ENCODE measurements at places on chromosomes 1 and 21. TPM values are rescaled to one million over a fixed set of nuclear protein-coding genes. Genes with fewer than 3 reads are reported as not detected.
A peak's percentile ranks its signal among the peaks of the same experiment; 100 is the strongest.

GRCh38 chr1:244280859-244281258 is 170.8 kb downstream of the ADSS2 start:
- no peak for ATAC-seq

DNA sequence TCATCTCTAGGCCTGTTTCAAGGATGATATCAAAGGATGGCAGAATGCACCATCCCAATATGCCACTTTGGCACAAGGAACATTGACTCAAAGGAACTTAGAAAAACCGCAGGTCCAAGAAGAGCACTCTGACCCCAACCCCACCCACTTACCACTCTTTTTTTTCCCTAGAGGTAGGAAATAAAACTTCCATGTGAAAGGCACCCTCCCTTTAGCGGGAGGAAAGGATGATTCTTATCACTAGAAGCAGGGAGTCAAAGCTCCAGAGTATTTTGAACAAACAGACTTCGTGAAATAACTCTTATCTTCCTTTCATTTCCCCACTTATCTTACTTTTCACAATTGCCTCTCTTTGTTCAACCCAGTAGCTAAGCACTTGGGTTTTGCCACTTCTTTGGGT is 22.2 kb downstream of the PSMG1 start:
- ATAC-seq: no peak

DNA sequence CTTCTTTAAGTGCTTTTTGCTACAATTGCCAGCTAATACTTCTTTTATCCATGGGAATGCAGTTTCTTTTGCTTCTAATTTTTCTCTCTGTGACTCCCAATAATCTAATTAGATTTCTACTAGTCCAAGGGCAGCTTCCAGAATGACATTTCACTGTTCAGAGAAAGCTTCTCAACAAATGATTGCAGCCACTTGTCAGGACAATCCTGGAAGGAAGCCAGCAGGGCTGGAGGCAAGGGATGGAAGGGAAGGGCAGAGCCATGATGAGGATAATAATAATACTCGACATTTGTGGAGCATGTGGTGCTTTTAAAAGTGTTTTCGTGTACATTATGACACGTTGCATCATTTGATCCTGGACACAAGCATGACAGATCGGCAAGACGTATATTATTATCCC is 19.4 kb downstream of the F11R start:
- no peak for ATAC-seq

DNA sequence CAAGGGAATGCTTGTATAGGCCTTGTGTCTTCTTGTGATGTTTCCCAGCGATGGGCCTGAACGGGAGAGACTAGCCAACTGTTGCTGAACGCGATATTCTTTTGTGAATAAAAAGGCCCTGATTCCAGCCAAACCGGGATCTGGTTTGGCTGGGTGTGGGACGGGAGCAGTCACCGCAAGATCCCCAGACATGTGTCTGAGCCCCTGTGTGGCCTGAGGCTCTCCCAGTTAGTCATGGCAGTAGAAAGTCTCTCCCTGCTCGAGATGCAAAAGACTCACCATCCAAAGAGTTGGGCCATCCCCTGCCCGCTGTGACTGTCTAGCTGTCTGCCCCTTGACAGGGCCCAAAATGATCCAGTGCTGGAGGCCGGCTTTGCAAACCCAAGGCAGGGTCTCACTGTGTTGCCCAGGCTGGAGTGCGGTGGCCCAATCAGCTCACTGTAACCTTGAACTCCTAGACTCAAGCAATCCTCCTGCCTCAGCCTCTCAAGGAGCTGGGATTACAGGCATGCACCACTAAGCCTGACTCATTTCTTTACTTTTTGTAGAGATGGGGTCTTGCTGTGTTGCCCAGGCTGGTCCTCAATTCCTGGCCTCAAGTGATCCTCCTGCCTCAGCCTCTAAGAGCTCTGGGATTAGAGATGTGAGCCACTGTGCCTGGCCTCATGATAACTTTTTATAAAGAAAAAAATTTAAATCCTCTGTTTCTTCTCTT is 56.4 kb downstream of the KIF26B start:
- ATAC-seq: no peak

DNA sequence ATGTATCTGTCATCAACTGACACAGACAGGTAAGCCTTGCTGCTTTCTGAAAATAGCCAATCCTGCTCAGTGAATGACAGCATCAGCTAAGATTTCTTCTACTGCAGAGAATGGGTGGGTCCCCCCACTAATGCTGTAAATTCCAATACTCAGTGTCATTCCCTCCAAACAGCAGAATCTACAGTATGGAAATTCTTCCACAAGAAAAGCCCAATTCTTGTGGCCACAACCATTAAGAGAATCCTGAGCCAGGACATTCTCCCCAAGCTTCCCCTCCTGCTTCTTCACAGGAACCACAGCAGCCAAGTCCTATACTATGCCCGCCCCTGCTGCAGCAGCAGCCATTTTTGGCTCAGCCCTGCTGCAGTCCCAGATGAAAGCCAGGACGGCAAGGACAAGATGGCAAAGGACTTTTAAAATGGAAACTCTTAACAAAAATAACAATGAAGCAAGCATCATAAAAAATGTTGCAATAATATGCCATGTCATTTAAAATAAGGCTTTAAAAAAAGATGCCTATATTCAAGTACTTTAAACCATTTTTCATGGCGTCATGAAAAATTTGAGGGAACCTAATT is 26.8 kb downstream of the EIF4G3 start:
- peak; percentile 50 for ATAC-seq

- ATAC-seq: peak; percentile 42
Measured at GRCh38 chr1:167650269-167651160, 20.5 kb downstream of the RCSD1 start.

GRCh38 chr21:14889080-14889810 is 175.6 kb downstream of the NRIP1 start:
- peak; percentile 36 for ATAC-seq

- no peak for ATAC-seq
Measured at GRCh38 chr1:211336775-211337174, 10.1 kb downstream of the TRAF5 start.

- no peak for ATAC-seq
Measured at GRCh38 chr1:219215477-219215876, 41.8 kb downstream of the LYPLAL1 start.

GRCh38 chr1:235997049-235997448 is 67.8 kb downstream of the NID1 start:
- ATAC-seq: no peak

- no peak for ATAC-seq
Measured at GRCh38 chr1:6805004-6805416, 19.8 kb downstream of the CAMTA1 start.

- ATAC-seq: peak; percentile 57
Measured at GRCh38 chr1:8197493-8198282, 120.2 kb upstream of the SLC45A1 start.

- no peak for ATAC-seq
Measured at GRCh38 chr1:103447471-103447870, 78.0 kb upstream of the RNPC3 start.

DNA sequence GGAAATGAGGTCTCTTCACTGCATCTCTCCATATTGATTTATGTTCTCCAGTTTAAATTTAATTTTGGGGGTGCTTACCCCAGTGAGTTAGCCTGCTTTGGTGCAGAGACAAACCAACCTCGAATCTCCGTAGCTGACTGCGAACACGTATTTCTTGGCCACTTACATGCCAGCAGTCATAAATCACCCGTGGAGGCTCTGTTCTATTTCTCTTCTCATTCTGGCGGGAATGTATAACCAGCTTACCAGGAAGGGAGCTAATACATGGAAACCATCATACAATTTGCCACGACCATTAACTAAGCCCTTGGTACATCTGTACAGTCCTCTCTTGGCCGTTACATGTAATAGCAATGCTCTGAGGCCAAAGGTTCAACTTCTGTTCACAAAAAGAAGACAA is 148.0 kb downstream of the PLA2G4A start:
- no peak for ATAC-seq

GRCh38 chr1:112504001-112504660 is 4.6 kb upstream of the WNT2B start:
- no peak for ATAC-seq

DNA sequence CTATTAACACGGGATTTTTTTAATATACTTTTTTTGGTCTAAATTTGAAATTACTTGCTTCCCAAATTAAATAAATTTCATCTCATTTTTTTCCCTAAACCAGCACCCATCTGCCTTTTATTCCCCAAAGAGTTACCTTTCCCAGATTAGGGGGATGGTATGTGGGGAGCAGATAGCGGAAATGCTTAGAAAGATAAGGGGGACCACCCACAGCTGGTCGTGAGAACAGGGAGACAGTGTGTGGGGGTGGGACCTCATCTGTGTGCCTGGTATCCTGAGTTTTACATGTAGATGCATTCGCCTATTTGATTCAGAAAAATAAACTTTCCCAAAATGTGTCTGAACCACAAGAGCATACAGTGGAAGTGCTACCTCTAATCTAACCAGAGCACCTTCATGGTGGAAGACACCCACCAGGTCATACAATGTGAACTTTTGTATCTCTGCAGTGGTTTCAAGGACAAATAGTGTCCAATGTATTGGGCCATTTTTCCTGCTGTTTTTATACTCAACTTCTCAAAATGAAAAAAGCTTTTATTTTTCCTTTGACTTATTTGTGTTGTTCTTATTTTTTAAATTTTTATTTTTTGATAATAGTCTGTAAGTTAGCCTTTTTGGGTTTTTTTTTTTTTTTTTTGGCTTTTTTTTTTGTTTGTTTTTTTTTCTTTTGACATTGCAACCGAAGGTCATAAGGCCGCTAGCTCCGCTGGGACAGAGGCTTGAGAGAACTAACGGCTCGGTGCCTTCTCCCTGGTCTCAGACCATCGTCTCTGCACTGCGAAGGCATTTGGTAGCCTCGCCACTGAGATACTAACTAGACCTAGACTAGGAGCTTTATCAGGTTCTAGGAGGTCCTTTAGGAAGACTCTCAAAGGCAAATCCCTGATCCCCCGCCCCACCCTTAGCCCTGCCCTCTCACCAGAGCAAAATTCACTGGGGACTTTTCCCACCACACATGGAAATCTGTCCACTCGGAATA is 263.2 kb downstream of the TM2D1 start:
- no peak for ATAC-seq

- peak; percentile 64 for ATAC-seq
Measured at GRCh38 chr1:203424285-203424684, 51.3 kb upstream of the PRELP start.

DNA sequence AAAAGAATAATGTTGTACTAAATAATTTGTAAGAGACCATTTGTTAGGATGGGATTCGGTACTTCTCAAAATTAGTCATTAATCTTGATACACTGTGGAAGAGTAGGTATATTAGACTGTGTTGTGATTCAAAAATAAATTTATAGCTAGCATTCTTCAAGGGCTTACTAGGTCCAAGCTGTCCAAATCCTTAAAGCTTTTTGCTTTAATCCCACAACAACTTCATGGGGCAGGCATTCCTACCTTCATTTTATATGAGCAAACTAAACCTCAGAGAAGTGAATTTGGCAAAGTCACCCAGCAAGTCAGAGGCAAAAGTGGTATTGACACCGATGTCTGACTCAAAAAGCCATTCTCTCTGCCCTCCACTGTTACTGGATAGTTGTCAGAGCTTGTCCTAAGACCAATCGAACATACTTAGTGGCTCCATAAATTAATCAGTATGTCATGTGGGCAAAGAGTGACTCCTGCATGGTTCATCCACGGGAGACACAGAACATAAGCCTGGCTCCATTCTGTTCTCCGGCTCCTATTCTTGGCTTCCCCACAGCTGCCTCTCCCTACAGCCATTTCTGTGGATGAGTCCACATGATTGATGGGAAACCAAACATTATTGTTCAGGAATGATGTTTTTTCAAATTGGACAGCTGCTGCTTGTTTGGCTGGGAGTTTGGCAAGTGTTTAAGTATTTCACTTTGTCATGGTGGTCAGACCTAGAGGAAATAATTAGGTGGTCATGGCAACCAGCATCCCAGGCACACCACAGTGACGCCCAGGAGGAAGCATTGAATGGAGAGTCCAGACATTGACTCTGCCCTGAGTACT is 133.4 kb upstream of the FGGY start:
- ATAC-seq: peak; percentile 16

- ATAC-seq: no peak
Measured at GRCh38 chr1:167681451-167682098, 40.2 kb upstream of the MPZL1 start.

Gene TMEM240
- total RNA-seq: 12.2 TPM

Gene C1orf53
- total RNA-seq: 0.94 TPM

Gene AGT
- 16.0 TPM for total RNA-seq

Gene PGLYRP3
- total RNA-seq: not detected

Gene S100A7
- not detected for total RNA-seq
